ENCODE measurements at places on chromosomes 2 and 18. TPM values are rescaled to one million over a fixed set of nuclear protein-coding genes. Genes with fewer than 3 reads are reported as not detected.

GRCh38 chr2:134634054-134634753 is 84.6 kb downstream of the TMEM163 start:
- DNase-seq, result no peak

DNA sequence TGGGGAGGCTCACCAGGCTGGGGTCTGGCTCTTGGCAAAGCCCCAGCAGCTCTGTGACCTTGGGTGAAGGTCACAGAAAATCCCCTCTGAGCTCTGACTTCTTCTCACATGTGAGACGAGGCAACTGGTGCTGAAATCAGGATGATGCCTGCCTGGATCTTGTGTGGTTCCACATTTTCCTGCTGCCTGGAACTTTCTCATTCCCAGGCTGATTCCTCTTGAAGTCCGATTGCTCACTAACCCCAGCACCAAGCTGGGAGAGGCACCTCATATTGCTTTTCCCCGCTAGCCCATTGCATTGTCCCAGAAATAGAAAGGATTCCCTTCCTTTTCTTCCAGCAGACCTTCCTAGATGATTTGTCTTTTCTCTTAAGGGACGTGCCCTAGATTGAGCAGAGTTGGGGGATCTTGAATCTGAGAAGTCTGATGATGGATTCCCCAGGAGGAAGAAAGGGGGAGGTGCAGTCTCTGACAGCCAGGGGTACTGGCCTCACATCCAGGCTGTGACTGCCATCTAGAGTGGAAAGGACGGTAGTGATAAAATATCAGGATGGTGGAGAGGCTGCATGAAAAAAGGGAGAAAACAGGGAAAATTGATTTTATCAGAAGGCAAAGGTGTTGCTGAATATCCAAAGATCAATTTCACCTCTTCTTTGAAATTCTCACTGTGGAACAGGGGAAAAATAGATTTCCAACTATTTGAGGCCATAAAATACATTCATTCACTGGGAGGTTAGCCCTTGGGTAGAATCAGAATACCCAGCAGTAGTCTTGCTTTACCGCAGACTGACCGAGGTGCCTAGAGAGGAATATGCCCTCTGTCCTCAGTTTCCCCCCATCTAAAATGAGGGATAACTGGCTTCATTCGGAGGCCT is 96.3 kb downstream of the FAM210A start:
- peak; percentile 67 for DNase-seq

The CD207 gene
- polyA plus RNA-seq, result 1.5 TPM

The TUBB8B gene
- 5.7 TPM for polyA plus RNA-seq

- no peak for DNase-seq
Observed at GRCh38 chr2:70745276-70745825, 22.6 kb downstream of the ADD2 start.

The CHRNA1 gene
- 2.7 TPM for polyA plus RNA-seq

GRCh38 chr2:197960786-197961185 is 156.4 kb downstream of the PLCL1 start:
- DNase-seq, result no peak

The SCN3A gene
- polyA plus RNA-seq, result 6.3 TPM

The KCNF1 gene
- 0.70 TPM for polyA plus RNA-seq

The ABCG5 gene
- polyA plus RNA-seq, result 0.16 TPM

The MAPK4 gene
- polyA plus RNA-seq, result 9.3 TPM

- DNase-seq, result no peak
Observed at GRCh38 chr2:120923426-120923825, 187.8 kb downstream of the GLI2 start.

The NEMP2 gene
- polyA plus RNA-seq, result 32.0 TPM

GRCh38 chr2:39948016-39948719 is 169.1 kb upstream of the THUMPD2 start:
- no peak for DNase-seq

- peak; percentile 37 for DNase-seq
Observed at GRCh38 chr18:3919396-3920061, 469.6 kb downstream of the TGIF1 start.

DNA sequence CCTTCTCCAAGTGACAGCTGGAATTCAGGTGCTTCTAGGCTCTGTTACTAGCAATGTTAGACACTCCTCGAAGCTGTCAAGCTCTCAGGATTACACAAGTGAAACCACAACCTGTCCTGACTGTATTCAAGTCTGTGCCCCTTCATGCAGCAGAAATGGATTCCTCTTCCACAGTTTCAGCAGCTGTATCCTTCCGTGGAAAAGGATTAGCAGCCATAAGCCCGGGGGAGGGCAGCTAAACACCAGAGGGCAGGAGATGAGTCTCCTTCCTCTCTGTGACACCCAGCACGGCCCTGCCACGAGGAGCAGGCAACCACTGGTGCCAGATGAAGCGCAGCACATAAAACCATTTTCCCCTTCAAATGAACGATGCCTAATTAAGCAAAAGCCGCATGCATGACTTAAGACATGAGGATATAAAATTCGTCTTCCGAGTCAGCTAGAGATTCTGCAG is 1.2 kb downstream of the ST3GAL5 start:
- DNase-seq, result peak; percentile 84

DNA sequence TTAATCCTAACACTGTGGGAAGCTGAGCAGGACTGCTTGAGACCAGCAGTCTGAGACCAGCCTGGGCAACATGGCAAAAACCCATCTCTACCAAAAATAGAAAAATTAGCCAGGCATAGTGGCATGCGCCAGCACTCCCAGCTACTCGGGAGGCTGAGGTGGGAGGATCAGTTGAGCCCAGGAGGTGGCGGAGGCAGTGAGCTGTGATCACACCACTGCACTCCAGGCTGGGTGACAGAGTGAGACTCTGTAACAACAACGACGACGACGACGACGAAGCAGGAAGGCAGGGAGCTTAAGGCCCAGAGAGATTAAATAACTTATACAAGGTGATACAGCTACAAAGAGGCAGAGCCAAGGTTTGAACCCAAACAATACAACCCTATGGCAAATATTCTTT is 37.3 kb downstream of the CFAP36 start:
- no peak for DNase-seq

DNA sequence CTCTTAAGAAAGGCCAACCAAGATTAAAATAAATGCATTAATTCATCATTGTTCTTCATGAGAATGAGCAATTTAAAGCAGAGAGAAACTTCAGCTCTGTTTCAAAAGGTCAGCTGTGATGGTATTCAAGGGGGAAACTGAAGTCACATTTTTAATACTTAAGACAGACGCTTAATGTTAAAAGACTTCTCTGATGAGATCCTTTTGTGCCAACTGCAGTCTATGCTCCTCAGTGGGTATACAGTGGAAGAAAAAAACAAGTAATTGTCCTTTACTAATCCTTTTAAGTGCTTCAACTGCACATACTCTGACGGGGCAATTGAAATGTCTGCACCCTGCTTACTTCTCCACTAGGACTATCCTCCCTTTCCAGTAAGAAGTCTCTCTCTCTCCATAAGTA is 309.7 kb downstream of the GULP1 start:
- DNase-seq, result no peak

The ALPG gene
- polyA plus RNA-seq, result 0.44 TPM

The CCDC195 gene
- polyA plus RNA-seq, result not detected

DNA sequence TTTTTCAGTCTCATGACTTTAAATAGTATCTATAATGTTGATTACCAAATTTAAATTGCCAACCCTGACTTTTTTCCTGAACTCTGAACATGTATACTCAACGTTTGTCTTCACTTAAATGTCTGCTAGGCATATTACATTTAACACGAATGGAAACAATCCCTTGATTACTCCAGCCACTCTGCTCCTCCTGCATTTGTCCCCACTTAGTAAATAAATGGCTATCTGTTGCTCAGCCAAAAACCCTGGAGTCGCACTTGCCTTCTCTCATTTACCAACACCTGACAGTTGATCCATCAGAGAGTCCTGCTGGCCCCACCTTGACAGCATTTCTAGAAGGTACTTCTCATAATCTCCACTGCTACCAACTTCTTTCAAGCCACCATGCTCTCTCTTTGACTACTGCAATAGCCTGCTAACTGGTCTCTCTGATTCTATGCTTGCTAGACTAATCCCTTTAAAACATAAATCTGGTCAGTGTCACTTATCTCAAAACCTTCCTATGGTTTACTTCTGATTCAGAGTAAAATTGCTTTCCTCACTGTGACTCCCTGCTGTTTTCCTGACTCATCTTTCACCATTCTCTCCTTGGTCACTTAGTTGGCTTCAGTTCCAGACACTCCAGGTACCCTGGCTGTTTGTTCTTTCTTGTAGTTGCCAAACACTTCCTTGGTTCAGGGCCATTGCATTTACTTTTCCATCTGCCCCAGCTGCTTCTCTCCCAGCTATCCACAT is 31.9 kb downstream of the SPAG16 start:
- DNase-seq, result no peak

The LTBP1 gene
- 44.0 TPM for polyA plus RNA-seq

DNA sequence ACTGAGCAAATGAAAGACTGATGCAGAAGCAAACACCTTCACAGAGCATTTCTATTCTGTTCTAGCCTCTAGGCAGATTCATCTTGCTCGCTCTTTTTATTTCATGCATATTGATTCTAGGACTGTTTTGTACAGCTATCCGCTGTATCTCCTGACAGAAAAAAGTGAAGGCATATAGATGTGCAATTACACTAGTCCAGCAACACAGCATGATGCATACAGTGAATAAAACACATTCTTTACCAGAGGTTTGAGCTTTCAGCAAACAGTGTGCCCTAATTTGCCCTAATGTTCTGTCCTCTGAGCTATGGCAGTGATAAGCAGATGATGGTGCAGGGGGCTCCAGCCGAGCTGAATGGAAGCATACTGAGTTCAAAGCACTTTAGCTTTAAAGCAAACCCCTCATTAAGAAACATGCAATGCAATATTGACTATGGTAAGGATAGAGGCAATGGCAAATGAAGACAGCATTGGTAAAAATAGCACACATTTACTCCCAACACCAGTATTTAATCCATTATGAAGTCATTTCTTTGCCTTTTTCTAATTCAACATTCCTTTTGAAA is 141.2 kb upstream of the RGPD4 start:
- DNase-seq, result no peak

The C2orf66 gene
- polyA plus RNA-seq, result 0.87 TPM

DNA sequence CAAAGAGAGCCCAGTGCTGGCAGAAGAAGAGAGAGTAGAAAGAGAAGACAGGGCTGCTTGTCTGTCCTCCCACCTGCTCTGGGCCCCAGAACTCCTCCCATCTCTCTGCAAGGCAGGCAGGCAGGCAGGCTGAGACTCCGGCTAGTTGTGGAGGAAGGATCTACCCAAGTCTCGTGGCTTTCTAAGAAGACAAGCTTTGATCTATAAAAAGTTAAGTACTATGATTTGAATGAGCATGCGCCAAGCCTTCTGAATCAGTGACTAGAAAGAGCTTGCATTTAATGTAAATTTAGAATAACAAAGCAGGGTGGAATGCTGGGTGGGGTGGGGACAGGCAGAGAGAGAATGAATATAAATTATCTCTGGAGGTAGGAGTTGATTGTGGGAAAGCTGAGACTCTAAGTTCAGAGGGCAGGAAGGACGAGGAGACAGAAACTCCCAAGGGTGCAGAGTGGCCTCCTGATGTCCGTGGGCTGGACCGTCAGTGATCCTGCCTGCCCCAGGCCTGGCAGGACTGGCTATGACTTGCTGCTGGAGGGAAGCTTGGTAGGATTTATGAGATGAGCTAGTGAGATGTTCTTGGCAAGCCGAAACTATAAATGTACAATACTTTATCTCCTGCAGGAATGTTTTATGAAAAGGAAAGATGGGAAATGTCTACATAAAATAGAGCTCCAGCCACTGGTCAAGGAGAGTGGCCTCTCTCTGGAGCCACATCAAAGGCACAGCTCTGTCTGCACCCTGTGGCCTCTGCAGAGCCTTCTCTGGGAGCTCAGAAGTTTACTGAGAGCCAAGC is 447.5 kb downstream of the TNS1 start:
- peak; percentile 46 for DNase-seq

GRCh38 chr2:96809951-96810782 is 5.9 kb upstream of the CNNM3 start:
- no peak for DNase-seq

The PROM2 gene
- polyA plus RNA-seq, result 1.3 TPM

The FBXO15 gene
- 46.0 TPM for polyA plus RNA-seq

DNA sequence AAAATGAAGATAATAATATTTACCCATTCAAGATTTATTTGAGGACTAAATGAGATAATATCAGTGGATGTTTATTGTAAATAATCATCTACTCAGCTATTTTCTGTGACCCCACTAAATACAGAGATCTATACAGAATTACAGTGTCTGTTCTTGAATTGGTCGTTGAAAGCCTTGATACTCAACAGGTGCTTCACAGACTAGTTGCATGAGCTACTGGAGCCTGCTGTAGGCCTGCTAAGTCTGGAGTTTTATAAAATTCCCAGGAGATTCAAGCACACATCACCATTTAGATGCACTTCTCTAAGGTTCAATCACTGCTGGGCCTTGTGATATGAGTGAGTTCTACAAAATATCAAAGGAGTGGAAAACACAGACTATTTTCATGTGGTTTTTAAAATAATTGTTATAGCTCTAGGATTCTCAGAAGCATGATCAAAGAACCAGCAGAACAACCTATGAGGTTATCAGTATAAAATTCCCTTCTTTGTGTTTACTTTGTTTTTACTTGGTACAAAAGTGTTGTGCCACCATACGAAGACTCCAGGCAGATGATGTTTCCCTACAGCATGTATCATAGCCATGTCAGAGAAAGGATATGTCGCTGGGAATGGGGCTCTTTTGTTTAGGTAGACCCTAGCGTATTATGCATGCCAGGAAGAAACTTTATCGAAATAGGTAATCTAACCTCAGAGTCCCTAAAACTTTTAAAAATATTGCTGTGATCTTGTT is 7.1 kb downstream of the SULT1C4 start:
- DNase-seq, result no peak

- DNase-seq, result no peak
Observed at GRCh38 chr2:65992198-65992554, 442.7 kb upstream of the MEIS1 start.

DNA sequence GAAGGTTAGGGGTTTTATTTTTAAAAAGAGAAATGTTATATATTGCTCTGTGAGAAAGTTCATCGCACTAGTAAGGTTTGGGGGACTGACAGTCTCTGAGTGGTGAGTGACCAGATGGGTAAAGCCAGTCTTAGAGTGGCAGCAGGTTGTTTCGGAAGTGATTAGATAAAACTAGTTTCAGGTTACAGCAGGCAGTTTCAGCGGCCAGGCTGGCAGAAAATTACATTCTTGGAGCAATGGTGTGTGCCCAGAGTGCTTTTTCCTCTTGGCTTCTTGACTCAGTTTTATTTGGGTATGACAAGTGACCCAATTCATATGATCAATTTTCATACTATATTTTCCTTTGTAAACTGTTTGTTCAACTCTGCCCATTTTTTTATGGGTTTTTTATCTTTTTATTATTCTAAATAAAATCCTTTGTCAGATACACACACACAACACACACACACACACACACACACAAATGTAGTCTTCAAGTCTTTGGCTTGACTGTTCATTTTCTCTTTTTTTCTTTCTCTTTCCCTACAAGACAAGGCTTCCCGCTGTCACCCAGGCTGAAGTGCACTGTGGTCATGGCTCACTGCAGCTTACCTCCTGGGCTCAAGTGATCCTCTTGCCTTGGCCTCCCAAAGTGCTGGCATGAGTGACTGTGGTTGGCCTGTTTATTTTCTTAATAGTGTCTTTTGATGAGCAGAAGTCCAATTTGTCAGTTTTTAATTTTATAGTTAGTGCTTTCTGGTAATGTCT is 30.9 kb downstream of the RALBP1 start:
- no peak for DNase-seq

Measured in testis (tissue), 5 donors.